ENCODE measurements at places on chromosomes 12 and 14. TPM values are rescaled to one million over a fixed set of nuclear protein-coding genes. Genes with fewer than 3 reads are reported as not detected.

Gene HOTAIR
- not detected for total RNA-seq

Gene VASH1
- 8.2 TPM for total RNA-seq

Gene PRB2
- total RNA-seq = not detected

GRCh38 chr14:33356181-33356580 is 417.5 kb downstream of the NPAS3 start:
- H3K4me3 ChIP-seq = no peak overlapping the region
- no peaks in the 10 kb centered on the region for H3K36me3 ChIP-seq
- H3K4me1 ChIP-seq = no peaks in the 10 kb centered on the region
- no peak overlapping the region for H3K27ac ChIP-seq
- H3K27me3 ChIP-seq = no peaks in the 10 kb centered on the region
- no peak for DNase-seq

Gene SMIM41
- total RNA-seq = 0.54 TPM

DNA sequence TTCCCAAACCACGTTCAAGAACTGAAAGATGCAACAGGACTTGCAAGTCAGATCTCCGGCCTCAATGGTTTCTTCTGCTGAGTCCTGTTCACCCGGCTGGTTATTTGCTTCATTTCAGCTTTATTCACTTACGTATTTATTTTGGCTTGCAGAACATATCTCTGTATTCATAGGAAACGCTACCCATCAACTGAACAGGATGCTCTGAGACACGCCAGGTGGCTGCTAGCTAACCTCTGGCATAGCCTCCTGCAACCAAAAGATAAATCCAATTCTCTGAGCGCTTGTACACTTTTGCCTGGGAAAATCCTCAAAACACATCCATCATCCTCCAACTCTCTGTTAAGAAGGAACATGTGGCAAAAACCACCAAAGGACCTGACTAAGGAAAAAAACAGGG is 17.3 kb downstream of the MAP3K9 start:
- H3K4me3 ChIP-seq = no peak overlapping the region
- no peaks in the 10 kb centered on the region for H3K27me3 ChIP-seq
- no peak overlapping the region for H3K27ac ChIP-seq
- no peaks in the 10 kb centered on the region for H3K4me1 ChIP-seq

DNA sequence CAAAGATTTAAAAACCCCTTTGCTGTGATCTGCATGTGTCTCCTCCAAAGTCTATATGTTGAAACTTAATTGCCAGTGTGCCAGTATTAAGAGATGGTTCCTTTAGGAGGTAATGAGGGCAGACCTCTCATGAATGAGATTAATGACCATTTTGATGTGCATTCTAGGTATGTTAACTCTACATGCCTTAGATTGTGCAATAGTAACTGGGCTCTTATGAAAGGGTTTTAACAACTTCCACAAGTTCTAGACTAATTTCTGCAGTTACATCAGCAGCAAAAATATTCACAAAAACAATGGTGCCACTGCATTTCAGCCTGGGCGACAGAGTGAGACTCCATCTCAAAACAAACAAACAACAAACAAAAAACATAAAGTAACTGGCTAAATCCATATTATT is 3.8 kb upstream of the TAS2R10 start:
- no peaks in the 10 kb centered on the region for H3K36me3 ChIP-seq
- no peak overlapping the region for H3K27ac ChIP-seq
- H3K4me1 ChIP-seq = no peaks in the 10 kb centered on the region
- no peaks in the 10 kb centered on the region for H3K27me3 ChIP-seq
- H3K4me3 ChIP-seq = no peak overlapping the region

DNA sequence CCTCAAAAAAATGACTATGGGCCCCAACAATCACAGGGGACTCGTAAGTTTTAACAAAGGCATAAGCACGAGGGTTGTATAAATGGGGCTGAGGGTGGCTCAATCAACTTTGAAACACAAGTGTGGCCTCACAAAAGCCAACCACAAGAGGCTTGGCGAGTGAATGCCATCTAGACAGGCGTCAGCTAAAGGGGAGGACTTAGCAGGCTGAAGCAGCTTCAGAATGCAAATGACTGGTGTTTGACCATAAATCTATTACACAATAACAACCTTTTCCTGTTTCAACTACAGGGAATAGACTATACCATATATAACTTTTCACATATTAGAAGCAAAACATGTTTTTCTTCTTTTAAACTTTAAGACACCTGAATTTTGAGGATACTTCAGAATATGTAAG is 777.9 kb downstream of the FSCB start:
- H3K36me3 ChIP-seq = no peaks in the 10 kb centered on the region
- H3K4me1 ChIP-seq = no peaks in the 10 kb centered on the region
- H3K4me3 ChIP-seq = no peak overlapping the region
- no peak for DNase-seq

DNA sequence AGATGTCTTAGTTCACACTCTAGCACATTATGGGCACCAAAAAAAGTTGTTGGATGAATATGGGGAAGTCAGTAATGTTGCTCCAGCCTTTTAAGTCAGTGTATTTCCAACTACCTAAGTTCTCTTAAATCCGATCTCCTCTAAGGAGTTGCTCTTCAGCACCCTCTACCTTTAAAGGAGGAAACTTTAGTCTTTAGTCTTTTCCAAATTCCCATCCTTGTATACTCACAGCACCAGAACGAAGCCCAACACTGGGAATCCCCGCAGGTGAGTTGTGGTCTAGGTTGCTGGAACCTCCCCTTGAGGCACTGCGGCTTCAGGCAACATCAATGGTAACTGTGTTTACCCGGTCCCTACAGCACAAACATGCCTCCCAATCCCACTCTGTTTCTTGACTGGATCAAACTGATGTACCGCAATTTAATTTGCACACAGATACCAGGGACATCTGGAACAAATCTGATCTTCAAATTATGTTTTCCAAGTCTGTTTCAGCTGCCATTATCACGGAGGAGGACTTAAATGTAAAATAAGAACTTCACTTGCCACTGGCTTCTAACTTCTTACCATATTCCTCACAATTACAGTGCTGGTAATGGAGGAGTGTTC is 179.0 kb downstream of the FOXN3 start:
- no peak overlapping the region for H3K4me3 ChIP-seq
- no peak overlapping the region for H3K27ac ChIP-seq
- peaks cover 6% of the 10 kb centered on the region for H3K36me3 ChIP-seq
- no peaks in the 10 kb centered on the region for H3K4me1 ChIP-seq
- H3K27me3 ChIP-seq = no peaks in the 10 kb centered on the region
- no peak for DNase-seq

GRCh38 chr12:64039281-64039871 is 182.7 kb downstream of the KICS2 start:
- no peaks in the 10 kb centered on the region for H3K36me3 ChIP-seq
- H3K4me1 ChIP-seq = no peaks in the 10 kb centered on the region
- no peak overlapping the region for H3K27ac ChIP-seq
- no peaks in the 10 kb centered on the region for H3K27me3 ChIP-seq
- DNase-seq = no peak

DNA sequence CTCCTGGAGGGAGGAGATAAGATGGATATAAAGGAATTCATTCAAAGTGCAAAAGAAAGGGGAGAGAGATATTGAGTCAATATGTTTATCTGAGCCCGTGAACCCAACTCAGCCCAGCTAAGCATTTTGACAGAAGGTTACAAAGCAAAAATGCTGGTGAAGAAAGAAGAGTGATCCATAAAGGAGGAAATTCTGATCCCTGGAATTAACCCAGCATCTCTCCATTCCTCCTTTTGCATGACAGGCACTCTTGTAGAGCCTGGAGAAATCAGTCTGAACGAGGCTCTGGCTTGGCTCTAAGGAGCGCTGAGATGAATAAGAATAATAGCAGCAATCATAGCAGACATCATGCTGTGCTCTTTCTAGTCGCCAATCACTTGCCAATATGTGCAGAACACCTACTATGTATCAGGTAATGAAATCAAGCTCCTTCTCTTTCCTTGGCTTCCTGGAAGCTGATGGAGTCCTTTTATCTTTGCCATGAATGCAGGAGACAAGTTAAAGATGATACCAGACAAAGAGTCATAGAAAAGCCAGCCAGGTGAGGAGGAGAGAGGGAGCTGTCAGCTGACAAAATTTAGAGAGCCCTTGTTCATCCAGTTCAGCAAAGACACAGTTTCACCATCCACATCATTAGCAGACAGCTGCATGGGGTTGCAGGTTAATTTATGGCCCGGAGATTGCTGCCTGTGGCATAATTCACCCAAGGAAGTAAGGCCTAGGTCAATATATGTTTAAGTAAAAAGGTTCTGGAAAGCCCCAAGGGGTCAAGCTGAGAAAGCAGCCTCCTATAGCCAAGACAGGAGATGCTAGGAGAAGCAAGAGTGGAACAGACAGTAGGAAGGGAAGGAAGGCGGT is 476.5 kb upstream of the TBX3 start:
- no peaks in the 10 kb centered on the region for H3K27me3 ChIP-seq
- no peak overlapping the region for H3K4me3 ChIP-seq
- DNase-seq = no peak
- H3K4me1 ChIP-seq = no peaks in the 10 kb centered on the region

GRCh38 chr12:22459838-22460490 is 84.4 kb downstream of the C2CD5 start:
- H3K36me3 ChIP-seq = peaks cover 5% of the 10 kb centered on the region
- no peaks in the 10 kb centered on the region for H3K27me3 ChIP-seq
- peak; percentile 57 for DNase-seq
- H3K4me1 ChIP-seq = no peaks in the 10 kb centered on the region

DNA sequence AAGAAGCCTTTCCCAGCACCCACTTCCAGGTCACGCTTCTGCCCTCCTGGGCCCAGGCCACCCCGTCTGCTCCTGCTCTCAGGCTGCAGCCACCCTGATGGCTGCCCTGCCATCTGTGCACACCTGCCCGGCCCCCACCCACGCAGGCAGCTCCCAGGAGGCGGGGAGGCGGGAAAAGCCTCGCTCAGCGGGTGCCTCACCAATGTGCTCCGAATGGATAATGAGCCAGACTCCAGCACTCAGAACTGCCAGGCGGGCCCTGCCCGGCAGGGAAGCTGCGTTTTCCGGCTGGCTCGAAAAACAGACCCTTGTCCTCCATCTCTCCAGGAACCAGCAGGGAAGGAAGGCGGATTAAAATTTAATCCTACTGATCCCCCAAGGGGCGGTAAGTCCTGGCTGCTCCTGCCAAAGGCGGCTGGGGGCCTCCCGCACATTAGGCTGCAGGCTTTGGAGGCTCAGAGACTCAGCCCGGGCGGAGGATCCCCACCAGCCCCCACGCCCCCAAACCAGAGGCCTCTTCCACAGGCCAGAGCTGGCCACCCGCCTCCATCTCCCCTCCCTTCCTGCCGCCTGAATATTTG is 104.0 kb downstream of the NCOR2 start:
- no peak for DNase-seq
- H3K27ac ChIP-seq = no peak overlapping the region
- H3K4me1 ChIP-seq = peaks cover 33% of the 10 kb centered on the region
- no peak overlapping the region for H3K4me3 ChIP-seq
- H3K27me3 ChIP-seq = no peaks in the 10 kb centered on the region

DNA sequence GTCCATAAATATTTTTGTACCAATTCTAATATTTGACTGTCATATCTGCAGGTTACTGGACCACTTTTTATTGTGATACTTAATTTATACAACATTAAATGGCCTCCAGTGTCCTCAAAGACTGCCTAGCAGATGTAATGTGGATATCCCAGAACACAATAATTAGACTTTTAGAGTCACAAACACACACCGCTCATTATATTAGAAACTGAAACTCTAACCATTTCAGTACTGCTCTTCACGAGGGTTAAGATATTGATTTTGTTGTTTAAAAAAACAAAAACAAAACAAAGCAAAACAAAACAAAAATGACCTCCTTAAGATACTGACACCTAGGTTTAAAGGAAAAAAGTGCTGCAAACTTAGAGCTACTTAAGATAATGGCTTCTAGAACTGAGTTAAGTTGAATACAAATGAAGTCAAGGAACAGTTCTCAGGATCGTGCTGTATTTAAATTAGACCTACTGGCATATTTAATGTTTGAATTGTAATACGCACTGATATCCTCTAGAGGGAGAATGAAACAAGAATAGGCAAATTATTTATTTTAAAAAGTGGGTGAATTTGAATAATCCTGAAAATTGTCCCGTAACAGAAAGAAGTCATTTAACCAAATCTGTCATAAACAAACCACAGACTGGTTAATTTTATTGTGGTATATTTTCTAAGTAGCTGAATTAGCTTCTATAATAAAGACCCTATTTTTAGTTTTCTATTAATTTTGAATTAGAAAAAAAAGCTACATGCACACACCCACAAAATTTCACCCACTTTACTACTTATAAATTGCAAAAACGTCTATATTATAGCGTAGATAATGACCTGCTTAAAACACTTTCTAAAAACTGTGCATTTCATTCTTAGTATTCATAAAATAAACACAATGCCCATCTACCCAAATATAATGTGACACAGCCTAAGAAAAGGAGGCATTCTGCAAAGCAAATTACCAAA is 395.2 kb upstream of the DCN start:
- no peaks in the 10 kb centered on the region for H3K27me3 ChIP-seq
- H3K36me3 ChIP-seq = no peaks in the 10 kb centered on the region
- no peaks in the 10 kb centered on the region for H3K4me1 ChIP-seq
- H3K4me3 ChIP-seq = peak overlapping the region; percentile 88

DNA sequence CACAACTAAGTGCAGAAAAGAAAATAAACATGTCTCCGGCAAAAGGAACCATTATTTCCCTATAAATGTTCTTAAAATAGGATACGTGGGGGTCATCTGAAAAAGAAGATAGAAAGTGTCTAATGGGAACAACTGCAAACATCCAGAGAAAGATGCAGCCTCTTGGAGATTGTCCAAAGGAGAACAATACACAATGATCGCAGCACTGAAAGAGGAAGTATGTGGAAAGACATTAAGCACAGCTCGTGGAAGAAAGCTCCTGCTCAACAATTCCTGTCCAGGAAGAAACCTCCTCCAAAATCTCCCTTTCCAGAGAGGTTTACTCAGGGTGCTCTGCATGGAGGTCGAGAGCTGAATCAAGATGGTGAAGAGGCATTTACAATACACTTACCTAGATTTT is 2.5 kb upstream of the LALBA start:
- no peak for DNase-seq
- no peak overlapping the region for H3K27ac ChIP-seq
- no peaks in the 10 kb centered on the region for H3K4me1 ChIP-seq
- H3K27me3 ChIP-seq = no peaks in the 10 kb centered on the region

- DNase-seq = no peak
- H3K36me3 ChIP-seq = no peaks in the 10 kb centered on the region
- no peaks in the 10 kb centered on the region for H3K4me1 ChIP-seq
- no peak overlapping the region for H3K27ac ChIP-seq
- H3K27me3 ChIP-seq = no peaks in the 10 kb centered on the region
These were observed 143.7 kb downstream of the AKAP6 start for GRCh38 chr14:32472512-32473463.

Gene PNMA1
- total RNA-seq = 42.6 TPM

GRCh38 chr12:58583940-58584339 is 336.4 kb downstream of the LRIG3 start:
- no peaks in the 10 kb centered on the region for H3K36me3 ChIP-seq
- H3K4me1 ChIP-seq = no peaks in the 10 kb centered on the region
- DNase-seq = no peak
- H3K4me3 ChIP-seq = no peak overlapping the region
- H3K27me3 ChIP-seq = no peaks in the 10 kb centered on the region
